IMR-90 (cell line): ENCODE measurements at places on chromosomes 1 and 21. TPM values are rescaled to one million over a fixed set of nuclear protein-coding genes. Genes with fewer than 3 reads are reported as not detected.
A peak's percentile ranks its signal among the peaks of the same experiment; 100 is the strongest.

Gene COL24A1
- 1.4 and 2.2 TPM in 2 replicates for polyA plus RNA-seq

Gene LAPTM5
- 0.09 TPM in 2 replicates for polyA plus RNA-seq

Gene TLCD4
- 0.16 and 0.22 TPM in 2 replicates for polyA plus RNA-seq

DNA sequence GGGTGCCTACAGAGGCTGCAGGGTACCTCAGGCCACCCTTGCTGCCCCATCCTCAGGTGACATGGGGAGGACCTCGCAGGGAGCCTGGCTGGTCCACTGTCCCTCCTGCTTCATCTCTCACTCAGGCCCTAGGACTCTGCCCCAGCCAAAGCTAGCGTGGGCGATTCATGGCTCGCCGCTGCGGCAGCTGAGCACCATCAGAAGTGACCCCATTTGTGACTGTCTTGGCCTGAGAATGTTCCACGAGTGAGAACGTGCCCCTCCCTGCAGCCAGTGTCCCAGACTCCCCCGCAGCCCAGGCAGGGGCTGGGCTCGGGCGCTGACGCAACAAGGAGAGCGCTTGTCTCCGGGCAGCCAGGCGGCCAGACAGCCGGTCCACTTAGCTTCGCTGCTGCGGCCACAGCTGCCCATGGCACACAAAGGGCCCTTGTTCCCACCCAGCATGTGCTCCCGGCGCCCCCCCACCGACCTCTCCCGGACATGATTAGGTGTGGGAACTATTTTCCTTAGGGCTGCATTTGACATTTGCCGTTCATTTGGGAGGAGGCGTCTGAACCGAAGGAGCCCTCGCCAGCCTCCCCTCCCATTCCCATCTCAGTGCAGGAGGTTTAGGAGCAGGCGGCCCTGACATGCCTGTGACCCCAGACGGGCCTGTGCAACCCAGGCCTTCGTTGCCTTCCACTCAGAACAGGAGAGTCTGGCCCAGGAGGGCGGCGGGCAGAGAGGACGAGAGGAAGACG is 19.3 kb upstream of the POFUT2 start:
- peak; percentile 93 for DNase-seq

- DNase-seq: peak; percentile 56
These were observed 133.2 kb downstream of the GDAP2 start for GRCh38 chr1:117796226-117796625.

- no peak for DNase-seq
These were observed 431 bp downstream of the RAB42 start for GRCh38 chr1:28592321-28593071.

DNA sequence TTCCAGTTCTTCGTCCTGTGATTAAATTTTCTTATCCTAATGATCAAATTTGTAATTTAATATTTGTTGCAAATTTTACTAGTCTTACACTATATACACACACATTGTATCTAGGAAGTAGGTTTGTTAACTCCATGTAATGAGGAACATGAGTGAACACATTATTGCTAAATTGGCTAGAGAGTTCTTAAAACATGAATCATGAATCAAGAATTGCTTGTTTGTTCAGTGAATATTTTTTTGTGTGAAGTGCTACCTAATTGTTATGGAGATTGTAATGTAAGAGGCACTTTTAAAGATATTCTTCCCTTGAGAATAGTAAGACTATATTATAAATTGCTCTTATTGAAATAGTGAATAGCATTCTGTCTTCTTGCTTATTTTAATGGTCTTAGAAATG is 4.6 kb downstream of the GPSM2 start:
- peak; percentile 36 for DNase-seq

GRCh38 chr1:25994402-25995150 is 3.3 kb downstream of the PAFAH2 start:
- no peak for DNase-seq

- DNase-seq: no peak
These were observed 7.9 kb downstream of the GPR3 start for GRCh38 chr1:27400082-27400962.

- no peak for DNase-seq
These were observed 411.2 kb upstream of the CAMK1G start for GRCh38 chr1:209172286-209172685.

DNA sequence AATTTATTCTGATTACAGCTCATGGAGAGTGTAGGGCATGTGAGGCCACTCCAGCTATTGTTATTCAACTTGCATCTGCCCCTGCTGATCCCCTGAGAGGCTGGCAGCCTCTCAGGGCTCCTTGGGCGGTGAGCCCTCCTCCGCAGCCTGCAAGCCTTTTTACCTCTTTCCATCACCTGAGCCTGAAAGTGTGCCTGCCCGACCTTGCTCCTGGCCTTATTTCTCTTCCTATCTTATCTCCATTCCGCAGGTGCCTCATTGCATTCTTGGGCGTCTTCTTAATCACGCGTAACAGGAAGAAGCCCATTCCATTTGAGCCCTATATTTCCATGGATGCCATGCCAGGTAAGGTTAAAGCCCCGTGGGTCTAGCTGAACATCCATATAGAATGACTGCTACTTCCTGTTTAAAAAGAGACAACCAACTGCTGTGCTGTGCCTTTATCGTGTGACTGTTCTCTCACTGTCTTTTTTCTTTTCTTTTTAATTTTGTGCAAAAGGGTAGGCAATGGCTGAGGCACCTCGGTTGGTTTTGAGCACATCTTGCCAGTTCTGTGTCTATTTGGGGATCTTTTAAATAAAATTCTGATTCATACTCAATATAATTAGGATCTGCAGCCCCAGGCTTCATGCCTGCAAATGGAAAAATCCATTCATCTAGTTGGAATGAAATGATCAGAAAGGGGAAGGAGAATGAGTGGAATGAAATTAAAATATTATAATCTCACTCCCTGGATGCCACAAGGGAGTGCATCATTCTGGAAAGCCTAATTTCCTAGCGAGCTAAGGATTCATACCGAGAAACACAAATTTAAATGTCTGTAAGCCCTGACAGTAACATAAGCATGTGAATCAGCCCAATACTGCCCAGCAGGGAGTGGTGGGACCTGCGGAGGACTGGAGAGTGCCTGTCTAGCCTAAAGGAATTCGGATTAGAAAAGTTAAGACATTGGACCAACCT is 38.6 kb upstream of the RCAN3 start:
- peak; percentile 37 for DNase-seq

DNA sequence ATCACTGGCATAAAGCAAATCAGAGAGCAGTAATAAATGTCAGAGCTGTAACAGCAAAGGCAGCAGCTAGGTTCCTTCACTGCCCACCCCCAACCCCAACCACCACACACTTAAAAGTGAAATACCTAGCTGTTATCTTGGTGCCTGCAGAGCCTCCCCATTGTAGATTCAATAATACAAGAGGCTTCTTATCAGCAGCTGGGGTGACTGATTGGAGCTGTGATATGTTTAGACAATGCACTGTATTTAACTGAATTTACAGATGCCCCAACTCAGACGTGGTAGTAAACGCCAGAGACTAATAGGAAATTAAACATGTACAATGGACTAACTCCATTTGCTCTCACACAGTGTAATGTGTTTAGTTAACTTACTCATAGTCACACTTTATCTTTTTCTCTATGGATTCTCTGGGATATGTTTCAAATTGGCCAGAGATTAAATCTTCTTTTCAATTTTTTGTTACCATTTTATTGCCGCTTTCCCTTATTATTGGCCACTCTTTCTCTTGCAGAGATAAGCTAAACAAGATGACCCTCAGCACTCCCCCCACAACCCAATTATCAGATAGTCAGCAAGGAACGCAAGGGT is 117.1 kb downstream of the ESRRG start:
- DNase-seq: no peak

- peak; percentile 87 for DNase-seq
These were observed 34.9 kb upstream of the VASH2 start for GRCh38 chr1:212915245-212916091.

DNA sequence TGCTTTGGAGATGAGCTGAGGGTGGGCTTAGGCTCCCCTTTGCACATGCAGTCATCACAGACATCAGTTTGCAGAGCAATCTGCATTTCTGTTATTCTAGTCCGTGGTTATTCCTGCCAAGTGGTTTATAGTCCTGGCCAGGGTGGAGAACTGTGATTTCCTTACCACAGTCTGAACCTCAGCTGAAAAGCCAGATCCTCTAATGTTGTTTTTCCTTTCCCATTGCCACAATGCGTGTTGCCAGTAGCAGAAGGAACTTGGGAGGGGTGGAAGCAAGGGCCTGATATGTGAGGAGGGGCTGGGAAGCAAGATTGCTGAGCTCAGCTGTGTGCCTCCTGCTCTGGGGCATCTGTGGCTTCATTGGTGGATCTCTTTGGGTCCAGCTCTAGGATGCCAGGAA is 18.0 kb upstream of the ST3GAL3 start:
- DNase-seq: no peak

DNA sequence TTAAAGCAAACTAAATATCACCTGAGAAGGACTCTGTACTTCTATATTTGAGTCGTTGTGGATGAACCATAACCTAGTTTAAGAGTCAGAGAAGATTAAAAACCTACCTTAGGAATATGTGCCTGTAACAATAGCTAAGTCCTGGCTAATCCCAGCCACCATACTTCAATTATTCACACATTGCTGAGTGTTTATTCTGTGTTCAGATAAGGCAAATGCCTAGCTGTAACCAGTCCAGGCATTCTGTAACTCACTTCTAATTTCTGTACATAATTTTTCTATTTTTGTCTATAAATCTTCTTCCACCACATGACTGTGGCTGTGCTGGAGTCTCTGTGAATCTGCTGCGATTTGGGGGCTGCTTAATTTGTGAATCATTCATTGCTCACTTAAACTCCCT is 441.9 kb upstream of the ADAMTS5 start:
- DNase-seq: no peak

GRCh38 chr1:246255773-246256172 is 251.3 kb downstream of the SMYD3 start:
- no peak for DNase-seq

DNA sequence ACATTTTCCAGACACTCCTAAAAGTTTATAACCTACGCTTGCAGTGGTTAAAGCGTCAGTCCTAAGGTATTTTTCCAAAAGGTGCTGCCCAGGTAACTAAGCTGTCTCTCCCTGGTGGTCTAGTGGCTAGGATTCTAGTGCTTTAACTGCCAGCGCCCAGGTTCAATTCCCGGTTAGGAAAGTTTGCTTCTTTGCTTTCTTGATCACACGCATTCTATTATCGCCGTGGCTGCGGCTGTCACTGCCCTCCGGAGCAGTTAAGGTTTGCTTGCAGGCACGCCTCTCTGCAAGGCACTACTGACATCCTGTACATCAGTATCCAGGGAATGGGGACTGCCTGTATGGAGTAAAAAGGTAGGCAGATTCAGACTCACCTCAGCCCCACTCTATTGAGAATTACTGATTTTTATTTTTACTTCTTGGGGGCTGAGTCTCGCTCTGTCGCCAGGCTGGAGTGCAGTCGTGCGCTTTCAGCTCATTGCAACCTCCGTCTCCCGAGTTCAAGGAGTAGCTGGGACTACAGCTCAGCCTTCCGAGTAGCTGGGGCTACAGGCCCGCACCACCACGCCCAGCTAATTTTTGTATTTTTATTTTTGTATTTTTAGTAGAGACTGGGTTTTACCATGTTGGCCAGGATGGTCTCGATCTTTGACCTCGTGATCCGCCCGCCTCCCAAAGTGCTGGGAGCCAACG is 53.2 kb upstream of the CFAP126 start:
- peak; percentile 3 for DNase-seq
